Activated CD4-positive, alpha-beta T cell treated with anti-CD3 and anti-CD28 coated beads, Interleukin-2, amount 50 U/mL, for 48 hours (primary cell): ENCODE measurements at places on chromosomes 2 and 18.

- DNase-seq = peak; percentile 19
These were observed 72.1 kb downstream of the PSMG2 start for GRCh38 chr18:12774982-12775381.

GRCh38 chr2:47594656-47595055 is 188.3 kb upstream of the MSH6 start:
- no peak for DNase-seq

GRCh38 chr2:83665154-83665553 is 793.9 kb downstream of the SUCLG1 start:
- no peak for DNase-seq

DNA sequence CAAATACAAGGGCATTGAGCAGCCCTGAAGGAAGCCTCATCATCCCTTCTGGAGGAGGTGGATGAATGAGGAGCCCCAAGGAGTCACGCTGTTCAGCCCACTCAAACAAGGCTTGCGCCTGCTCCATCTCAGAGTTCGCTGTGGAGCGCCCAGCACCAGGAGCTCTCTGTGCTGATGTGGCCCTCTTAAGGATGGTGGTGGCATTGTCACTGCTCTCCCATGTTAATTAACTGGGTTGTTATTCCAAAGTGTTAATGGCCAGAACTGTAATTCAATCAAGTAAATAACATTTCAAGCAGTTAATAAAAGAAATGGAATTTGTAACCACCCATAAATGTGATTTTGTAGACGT is 726.0 kb upstream of the RAB6C start:
- DNase-seq = no peak

DNA sequence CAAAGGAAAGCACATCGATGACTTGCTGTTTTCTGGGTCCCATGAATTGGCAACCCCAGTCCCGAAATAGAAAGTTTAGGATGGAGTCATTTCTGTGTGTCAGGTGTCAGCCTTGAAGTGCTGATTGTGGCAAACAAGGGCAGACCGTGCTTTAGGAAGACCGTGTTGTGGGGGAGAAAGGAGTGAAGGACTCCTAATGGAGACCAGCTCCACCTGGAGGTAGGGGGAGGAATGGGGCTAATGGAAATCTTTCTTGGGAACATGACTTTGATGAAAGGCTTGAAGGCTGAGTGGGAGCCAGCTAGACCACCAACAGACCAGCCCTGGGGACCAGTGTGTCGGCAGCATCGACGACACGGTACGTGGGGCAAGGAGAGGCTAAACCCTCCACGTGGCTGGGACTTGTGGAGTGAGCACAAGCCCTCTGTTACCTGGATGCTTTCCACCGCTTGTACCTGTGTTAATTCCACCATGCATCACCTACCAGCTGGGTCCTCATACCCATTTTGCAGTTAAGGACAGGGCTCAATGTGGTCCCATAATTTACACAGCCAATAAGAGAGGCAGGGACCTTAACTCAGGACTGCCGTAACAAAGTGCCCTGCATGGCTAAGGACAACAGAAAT is 104.2 kb downstream of the SH3BP4 start:
- no peak for DNase-seq

GRCh38 chr2:42622943-42623676 is 54.7 kb downstream of the MTA3 start:
- DNase-seq = no peak

GRCh38 chr18:63318889-63319382 is 633 bp downstream of the BCL2 start:
- DNase-seq = no peak

- no peak for DNase-seq
These were observed 110.9 kb downstream of the LYPD6 start for GRCh38 chr2:149441255-149441654.

- DNase-seq = no peak
These were observed 7.7 kb downstream of the ZBTB14 start for GRCh38 chr18:5287854-5288253.

- no peak for DNase-seq
These were observed 12.0 kb upstream of the TUBB6 start for GRCh38 chr18:12296087-12296403.

DNA sequence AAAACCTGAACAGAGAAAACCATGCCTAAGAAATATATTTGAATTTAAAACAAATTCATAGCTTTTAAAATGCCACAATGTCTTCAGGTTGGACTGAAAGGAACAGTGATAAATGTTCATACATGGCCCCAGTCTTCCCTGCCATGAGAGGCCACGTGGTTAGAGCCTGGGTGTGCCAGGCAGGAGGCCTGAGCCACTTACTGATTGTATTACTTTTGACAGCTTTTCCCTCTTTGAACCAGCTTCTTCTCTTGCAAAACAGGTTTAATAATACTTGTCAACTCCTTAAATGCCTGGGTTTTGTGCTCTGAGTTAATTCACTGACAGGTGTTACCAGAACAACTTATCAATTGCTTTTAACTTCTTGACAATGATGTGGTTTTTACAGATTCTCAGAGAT is 27.0 kb downstream of the RBKS start:
- no peak for DNase-seq

DNA sequence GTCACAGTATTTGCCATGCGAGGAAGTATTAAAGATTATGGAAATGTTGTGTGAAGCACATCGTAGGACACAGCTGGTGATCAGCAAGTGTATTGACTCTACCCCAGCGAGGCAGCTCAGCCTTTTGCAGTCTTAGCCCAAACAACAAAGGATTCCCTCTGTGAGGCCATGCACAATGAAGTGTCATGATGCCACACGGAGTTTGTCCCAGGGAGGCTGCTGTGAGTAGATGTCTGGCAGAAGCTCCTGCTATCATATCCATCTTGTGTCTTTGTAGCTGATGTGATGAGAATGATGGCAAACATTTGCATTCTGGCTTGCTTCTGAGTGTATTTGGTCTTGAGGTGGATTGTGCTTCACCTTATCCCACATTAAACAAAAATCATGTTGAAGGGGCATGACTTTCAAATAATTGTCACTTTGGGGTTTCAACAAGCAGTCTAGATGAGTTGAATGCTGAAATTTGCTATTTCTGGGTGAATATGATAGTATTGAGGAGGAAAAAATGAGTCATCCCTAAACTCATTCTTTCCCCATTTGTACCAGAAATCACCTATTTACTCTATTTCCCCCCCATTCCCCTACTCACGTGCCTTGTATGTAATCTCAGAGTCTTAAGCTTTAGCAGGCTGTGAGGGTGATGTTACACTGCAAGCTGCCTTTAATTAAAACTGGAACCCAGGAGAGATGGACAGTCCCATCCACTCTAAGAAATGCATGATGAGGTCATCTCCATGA is 273.5 kb downstream of the RNF144A start:
- no peak for DNase-seq

GRCh38 chr18:67634631-67635338 is 118.3 kb upstream of the DSEL start:
- no peak for DNase-seq

DNA sequence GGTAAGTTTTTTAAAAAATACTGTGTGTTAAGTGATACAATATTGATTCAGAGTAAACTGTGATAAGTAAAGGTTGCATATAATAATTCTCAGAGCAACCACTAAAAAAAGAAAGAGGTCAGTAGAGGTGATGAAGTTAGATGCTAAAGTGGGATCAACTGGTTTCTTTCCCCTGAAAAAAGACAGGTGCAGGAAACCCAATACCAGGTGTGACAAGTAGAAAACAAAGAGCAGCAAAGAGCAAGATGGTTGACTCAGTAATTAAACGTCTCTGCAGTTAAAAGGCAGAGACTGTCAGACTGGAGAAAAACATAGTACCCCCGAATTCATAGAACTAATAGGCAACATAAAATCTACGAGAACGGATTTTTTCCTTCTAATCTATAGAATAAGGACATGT is 128.3 kb downstream of the ATP9B start:
- no peak for DNase-seq

DNA sequence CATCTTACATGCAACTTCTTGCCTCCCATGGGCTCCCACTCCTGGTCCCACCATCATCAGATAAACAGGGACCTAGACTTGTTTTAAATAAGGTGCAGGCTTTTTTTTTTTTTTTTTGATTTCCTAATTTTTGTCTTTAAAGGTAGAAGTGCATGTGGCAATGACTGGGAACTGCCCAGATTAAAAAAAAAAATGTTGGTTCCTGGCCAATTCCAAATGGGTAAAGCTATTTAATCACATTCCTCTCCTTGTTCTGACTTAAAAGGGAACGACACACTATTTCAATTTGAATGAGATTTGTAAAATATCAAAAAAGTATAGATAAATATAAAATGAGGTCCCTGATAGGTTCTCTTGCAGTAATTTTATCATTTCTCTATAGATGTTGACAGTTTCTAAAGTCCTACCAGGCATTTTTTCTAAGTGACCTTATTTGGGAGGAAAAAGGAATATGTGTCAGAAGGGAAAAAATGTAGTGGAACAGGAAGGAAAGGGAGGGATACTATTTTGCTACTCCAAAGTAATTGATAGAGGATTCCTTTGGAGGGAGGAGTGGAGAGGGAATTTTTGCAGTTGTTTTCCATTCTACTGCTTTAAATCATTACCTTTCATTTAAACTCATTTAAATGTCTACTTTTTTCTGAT is 43.3 kb downstream of the DDX1 start:
- DNase-seq = no peak

DNA sequence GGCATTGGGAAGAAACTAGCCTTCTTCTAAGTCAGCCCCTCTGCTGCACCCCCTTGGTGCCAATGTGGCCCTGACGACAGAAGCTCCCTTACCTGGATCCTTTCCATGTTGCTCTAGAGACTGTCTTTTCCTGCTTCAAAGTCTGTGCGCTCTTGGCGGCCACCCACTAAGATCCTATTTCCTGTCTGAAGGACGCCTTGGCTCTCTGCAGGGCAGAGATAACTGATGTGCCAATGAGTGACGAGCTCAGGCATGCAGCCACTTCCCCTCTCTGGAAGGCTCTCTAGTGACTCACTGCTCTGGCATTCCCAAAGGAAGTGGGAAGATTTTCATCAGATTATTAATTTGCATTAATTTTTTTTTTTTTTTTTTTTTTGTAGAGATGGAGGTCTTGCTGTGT is 273.5 kb downstream of the CDH20 start:
- DNase-seq = no peak

DNA sequence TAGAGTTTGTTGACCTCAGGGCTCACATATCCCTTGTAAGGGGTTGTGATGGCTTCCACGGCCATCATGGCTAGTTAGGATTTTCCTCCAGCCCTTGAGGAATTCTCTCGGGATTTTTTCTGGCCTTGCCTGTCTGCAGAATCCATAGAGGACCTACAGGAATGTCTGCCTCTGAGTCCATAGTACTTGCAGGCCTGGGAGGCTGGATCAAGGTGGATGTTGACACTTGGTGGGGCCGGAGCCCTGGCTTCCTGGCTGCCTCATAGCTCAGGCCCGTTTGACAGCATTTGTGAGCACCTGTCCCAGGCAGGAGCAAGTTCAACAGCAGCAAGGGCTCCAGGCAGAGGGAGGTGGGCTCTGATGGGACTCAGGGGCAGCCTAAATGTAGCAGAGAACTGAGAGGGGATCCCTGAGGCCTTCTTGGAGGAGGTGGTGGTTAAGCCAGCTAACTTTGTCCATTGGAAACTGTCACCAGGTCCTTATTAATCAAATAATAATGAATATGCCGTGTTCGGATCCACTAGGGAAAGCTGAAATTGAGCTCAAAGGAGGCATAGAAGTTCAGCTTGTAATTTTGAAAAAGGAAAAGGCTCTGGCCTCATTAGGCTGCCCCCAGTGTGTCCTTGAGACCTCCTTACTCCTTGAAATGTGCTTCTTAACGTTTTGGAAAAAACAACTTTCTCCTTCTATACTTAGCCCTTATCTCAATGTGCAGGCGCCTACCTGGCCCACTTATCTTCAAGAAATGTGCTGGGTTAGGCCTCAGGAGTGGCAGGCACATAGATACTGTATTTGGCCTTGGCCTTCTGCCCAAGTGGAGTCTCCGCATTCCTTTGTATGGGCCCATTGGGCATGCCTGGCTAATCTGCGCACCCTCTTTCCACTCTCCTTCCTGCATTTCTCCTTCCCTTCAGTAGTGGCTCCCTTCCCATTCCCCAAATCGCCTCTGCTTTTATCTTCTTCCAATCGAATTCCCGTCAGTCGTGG is 66.9 kb downstream of the HPCAL1 start:
- DNase-seq = no peak

- no peak for DNase-seq
These were observed 151.8 kb downstream of the RDH14 start for GRCh38 chr2:18408638-18409037.

DNA sequence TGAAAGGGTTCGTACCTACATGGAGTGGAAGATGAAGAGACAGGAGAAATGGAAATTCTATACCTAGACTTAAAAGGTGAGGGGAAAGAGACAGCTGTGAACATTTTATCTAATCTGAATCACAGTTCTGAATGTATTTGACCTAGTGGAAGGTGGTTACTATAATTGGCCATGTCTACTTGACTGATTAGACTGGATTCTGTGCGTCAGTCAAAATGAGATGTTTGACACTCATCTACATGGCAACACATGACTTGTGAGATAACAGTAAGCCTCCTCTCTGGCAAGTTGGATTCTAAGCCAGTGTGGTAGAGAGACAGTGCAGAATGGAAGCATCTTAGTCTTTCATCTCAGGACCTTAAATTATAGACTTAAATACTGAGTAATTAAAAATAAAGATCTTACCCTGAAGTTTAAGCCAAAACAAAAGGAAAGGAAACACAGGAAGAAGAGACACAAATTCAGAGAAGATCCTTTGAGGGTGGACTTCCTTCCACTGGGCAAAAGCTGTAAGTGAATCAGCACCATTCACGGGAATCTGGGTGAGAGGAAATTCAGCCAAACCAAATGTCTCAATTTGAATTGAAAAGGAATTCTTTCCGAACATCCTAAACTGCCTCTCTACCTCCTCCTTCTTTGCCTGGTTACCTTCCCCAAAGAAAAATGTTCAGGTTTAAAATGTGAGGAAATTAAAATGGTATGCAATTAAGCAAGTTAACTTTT is 121.6 kb downstream of the EHBP1 start:
- DNase-seq = no peak

GRCh38 chr2:69159986-69160385 is 147.0 kb downstream of the ANTXR1 start:
- no peak for DNase-seq

GRCh38 chr18:63889626-63890025 is 2.1 kb downstream of the SERPINB2 start:
- DNase-seq = no peak

DNA sequence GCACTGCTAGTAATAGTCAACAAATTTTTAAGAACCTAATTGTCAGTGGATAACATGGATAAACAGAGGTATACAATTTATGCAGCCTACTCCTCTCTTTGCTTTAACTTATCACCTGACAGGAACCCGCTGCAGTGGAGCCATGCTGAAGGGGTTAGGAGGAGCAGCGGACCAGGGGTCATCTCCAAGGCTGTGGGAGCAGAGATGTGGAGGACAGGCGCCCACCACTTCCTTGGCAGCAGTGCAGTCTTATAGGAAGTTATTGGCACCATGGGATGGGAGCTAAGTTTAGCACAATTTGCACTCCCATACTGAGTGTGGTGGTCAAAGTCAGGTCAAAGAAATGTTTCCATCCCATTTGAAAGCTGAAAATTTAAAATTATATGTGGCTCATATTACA is 35.6 kb downstream of the HDLBP start:
- no peak for DNase-seq

- DNase-seq = no peak
These were observed 766 bp downstream of the SNTG2 start for GRCh38 chr2:951224-952006.
